ENCODE measurements at places on chromosomes 2 and 18.
A peak's percentile ranks its signal among the peaks of the same experiment; 100 is the strongest.

GRCh38 chr2:36277881-36278523 lies 77.6 kb upstream of the CRIM1 start:
- no peak for DNase-seq

DNA sequence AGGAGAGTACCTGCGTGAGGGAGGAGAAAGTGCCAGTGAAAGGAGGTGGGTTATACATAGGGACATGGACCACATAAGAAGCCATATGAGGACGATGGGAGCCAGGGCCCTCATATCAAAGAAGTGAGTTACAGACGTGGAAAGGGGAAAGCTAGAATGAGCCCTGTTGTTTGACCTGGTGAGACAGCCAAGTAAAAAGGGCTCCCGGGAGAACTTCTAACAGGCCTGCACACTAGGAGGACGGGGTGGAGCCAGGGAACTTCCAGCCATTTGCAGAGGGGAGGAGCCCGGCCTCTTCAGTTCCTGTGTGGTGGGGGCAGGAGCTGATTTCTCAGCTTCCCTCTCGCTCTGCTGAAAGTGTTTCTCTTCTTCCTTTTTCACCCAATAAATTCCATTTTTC lies 84.1 kb upstream of the SLC66A3 start:
- DNase-seq, result no peak

- DNase-seq, result no peak
These were observed 8.3 kb downstream of the ARL5A start for GRCh38 chr2:151819920-151820319.

GRCh38 chr2:168181825-168182224 lies 65.6 kb downstream of the STK39 start:
- no peak for DNase-seq

GRCh38 chr2:171771463-171771862 lies 84.2 kb downstream of the DYNC1I2 start:
- no peak for DNase-seq

- peak; percentile 22 for DNase-seq
These were observed 145.2 kb downstream of the DTNB start for GRCh38 chr2:25528173-25528572.

DNA sequence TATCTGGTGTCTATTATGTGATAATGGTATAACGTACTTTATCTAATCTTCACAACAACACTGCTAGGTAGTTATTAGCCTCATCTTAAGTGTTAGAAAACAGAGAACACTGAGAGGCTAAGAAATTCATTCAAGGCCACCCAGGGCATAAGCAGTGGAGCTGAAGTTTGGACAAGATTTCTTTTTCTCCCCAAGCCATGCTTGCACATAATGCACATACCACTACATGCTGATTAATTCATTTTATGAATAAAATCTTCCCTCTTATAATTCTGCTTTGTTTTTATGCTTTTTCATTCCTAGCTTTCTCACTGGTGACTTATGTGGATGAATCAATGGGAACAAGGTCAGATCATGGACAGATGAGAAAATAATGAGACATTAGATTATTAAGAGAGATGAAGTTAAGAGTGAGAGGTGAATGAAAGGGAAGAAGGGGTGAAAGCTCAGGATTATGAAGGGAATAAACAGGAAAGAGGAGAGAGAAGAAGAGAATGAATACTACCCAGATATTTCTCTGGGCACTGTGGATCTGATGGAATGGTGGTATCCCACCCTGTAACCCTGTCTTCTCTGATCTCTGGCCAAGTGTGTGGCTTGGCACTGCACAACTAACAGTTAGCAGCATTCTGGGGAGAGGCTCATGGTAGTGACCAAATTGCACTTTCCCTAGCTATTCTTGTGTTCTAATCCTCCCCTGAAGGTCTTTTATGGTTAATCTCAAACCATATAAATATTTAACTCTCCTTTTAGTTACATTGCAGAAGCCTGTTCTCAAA lies 17.7 kb upstream of the GALNT3 start:
- DNase-seq, result no peak

- no peak for DNase-seq
These were observed 289.6 kb downstream of the CALCRL start for GRCh38 chr2:187158452-187158851.

DNA sequence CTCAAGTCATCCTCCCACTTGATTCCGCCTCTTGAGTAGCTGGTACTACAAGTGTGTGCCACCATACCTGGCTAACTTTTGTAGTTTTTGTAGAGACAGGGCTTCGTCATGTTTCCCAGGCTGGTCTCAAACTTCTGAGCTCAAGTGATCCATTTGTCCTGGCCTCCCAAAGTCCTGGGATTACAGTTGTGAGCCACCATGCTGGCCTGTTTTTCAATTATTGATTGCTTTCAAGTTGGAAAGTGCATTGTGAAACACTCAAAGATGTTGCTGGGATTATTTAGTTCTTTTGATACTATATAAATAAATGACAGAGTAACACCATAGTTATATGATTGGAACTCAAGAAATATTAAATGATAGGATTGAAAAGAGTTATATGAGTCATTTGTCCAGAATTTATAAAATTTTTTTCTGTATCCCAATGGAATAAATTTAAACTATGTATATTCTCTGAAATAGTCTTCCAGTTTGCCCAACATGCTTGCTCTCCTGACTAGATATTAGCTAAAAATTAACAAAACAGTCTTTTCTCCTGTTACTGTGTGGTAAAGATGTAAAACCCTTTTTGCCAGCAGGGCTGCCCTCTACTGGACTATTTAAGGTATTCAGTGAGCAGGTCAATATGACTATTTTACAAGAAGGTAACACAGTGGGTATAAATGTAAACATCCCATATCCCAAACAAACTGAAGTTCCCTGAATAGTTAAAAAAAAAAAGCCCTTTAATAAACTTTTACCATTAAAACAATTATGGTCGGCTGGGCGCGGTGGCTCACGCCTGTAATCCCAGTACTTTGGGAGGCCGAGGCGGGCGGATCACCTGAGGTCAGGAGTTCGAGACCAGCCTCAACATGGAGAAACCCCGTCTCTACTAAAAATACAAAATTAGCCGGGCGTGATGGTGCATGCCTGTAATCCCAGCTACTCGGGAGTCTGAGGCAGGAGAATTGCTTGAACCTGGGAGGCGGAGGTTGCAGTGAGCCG lies 42.7 kb downstream of the ACSL3 start:
- DNase-seq, result peak; percentile 48

- no peak for DNase-seq
These were observed 108.4 kb upstream of the MCFD2 start for GRCh38 chr2:47024046-47024445.

DNA sequence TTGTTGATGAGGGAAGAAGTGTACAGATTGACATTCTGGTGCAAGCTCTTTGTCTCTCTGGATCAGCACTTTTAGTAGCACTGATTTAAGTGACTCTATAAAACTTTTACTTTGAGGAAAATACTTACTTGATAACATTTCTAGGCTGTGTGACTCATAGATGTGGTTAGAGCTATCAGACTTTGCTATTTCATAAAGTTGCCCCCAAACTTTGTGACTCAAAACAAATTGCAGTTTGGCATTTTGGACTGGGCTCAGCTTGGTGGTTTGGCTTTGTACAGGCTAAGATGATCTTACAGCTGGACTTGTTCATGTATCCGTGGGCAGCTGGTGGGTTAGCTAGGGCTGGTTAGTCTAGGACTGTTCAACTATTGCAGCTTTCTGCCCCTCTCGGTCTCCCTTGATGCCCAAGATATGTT lies 42.1 kb upstream of the GLS start:
- no peak for DNase-seq
